Ecto neural progenitor cell (in vitro differentiated cells): ENCODE measurements at places on chromosomes 13 and 19.

- no peak for DNase-seq
These were observed 9.5 kb upstream of the MLNR start for GRCh38 chr13:49210669-49211068.

- no peak for DNase-seq
These were observed 36.3 kb upstream of the RCBTB2 start for GRCh38 chr13:48569104-48569666.

DNA sequence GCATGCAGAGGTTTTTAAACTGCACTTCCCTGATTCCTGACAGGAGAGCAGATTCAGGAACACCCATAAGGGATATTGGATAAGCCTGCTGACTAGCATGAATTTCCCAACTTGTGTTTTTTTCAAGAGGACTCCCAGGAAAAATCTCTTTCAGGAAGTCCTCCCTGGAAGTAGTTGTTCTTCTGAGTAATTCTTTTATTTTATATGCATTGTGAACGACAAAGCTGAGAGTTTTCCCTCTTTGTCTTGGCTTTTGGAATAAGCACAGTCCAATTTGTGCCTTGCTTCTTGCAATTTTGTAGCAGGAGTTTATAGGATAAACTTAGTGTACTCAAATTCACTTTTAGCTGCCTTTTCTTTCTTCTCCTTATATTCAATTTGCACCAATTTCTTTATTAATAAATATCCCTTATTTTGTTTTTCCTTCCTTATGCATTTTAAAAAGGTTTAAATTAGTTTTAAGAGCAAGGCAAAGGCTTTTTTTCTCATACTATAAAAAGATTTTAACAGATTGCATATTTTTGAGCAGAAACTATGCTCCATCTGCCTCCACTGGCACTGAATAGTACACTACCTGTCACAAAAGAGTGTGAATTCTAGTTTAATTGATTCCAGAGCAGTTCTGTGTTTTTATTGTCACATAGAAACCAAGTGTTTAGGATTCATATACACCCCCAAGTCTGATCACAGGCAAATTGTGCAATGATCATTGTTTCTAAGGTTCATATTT, 543.3 kb upstream of the SPRY2 start:
- no peak for DNase-seq

DNA sequence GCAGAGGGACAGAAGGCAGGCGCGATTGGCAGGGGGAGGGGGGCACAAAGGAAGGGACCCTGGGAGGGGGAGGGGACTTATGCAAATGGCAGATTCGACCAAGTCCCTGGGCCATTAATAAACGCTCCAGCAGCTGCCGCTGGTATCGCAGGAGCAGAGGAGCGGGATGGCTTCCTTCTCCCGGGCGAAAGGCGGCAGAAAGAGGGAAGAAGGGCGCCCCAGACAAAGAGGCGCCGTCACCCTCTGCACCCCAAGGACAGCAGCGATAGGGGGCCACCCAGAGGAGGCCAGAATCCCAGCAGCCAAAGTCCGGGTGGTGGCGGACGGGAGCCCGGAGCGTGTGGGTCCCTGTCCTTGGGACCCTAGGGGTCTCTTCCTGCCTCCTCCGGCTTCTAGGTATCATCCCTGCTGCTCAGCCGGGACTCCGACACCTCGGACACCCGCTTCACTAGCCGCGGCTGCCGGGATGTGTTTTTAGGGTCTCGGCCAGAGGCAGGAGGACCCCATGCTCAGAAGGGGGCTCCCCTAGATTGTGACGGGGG, 1.9 kb downstream of the PTPRS start:
- peak; percentile 76 for DNase-seq

DNA sequence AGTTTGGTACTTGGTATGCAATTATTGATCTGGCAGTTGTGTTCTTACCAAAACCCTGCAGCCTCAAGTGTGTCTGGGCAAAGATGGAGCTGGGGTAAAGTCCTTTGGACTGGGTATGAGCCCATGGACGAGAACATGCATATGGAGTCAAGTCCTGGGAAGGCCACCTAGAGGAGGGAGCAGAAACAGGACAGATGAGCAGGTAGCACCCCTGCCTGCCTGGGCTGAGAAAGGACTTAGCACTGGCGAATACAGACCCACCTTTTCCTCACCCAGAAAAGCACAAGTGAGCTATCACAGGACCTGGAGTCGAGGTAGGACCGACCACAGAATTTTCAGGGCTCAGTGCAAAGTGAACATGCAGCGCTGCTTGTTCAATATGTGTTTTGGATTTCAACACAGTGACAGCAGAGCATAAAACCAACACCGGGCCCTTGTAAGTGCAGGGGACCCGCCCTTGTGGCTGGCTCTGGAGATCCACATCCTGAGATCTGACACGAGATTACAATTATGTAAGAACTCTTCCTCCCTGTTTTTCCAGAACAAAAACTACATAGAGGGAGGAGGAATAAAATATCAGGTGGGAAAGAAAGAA, 25.9 kb downstream of the IGFL2 start:
- DNase-seq: no peak
